ENCODE measurements at places on chromosomes 1 and 21. TPM values are rescaled to one million over a fixed set of nuclear protein-coding genes. Genes with fewer than 3 reads are reported as not detected.

GRCh38 chr1:201887116-201887866 is 1.4 kb upstream of the SHISA4 start:
- DNase-seq, result no peak

DNA sequence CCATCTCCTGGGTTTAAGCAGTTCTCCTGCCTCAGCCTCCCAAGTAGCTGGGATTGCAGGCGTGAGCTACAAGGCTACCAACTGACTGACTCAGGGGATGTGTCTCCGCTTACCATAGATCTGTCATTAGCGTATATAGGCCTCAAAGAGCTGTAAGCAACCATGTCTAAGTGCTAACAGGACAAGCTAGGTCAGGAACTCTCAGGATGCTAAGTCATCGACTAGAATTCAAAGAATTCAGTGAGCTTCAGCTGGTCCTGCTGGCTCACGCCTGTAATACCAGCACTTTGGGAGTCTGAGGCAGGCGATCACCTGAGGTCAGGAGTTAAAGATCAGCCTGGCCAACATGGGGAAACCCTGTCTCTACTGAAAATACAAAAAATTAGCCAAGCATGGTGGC is 29.5 kb downstream of the CAPN2 start:
- DNase-seq, result no peak

DNA sequence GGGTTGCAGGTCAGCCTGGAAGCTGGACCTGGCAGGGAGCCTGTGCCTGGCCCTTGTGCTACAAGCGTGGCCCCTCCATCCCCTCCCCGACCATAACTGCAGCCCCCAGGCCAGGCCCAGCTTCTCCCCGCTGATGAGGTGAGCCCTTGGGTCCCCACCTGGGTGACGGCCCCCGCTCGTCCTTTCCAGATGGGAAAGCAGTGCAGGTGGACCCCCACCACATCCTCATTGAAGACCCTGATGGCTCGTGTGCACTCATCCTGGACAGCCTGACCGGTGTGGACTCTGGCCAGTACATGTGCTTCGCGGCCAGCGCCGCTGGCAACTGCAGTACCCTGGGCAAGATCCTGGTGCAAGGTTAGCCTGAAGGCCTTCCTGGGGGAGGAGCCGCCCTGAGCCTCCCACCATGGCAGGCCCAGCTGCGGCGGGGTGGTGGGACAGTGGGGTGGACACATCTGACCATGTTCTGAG is 56.9 kb downstream of the TRIM11 start:
- DNase-seq, result no peak

GRCh38 chr1:2003541-2004131 is at the start of gene CFAP74:
CFAP74 (minus strand) TSS chr1:2003786; CDS start chr1:1990956, 12,830 bp downstream.
- peak; percentile 83 for DNase-seq

GRCh38 chr1:230674581-230674980 is 32.3 kb downstream of the COG2 start:
- no peak for DNase-seq

GRCh38 chr21:46098303-46099141 is 610 bp downstream of the COL6A2 start:
- no peak for DNase-seq

DNA sequence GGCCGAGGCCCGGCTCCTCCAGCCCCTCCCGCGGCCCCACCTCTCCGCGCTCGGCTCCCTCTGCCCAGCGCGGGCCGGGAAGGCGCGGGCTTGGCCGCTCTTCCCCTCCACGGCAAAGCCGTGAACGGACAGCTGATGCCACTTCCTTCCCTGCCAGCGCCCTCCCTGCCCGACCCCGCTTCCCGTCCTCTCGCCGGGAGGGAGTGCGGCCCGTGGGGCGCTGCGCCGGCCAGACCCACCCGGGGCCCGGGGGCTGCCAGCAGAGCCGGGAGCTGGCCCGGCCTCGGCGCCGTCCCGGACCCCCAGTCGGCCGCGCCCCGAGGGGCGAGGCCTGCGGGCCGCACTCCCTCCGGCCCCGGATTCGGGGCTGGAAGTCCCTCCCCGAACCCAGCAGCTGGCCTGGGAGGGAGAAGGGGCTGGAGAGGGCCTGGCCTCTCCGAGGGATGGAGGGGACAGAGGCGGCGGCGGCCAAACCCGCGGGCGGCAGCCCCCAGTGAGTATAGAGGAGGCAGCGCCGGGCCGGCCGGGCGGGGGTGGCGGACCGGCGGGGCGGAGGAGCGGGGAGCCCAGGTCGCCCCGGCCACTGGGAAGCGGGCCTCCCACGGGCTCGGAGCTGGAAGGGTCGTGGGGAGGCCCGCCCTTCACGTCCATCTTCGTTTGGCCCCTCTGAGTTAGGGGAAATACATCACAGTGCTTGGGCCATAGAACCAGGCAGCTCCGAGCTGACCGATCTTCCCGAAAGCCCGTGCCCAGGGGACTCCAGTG is at the start of gene KIAA1614:
KIAA1614 (plus strand) TSS at position 97 of the 765 bp plus-strand sequence; CDS start at position 444, 347 bp downstream.
- peak; percentile 64 for DNase-seq

- DNase-seq, result no peak
These were observed 6.8 kb upstream of the PLCH2 start for GRCh38 chr1:2469103-2469940.

DNA sequence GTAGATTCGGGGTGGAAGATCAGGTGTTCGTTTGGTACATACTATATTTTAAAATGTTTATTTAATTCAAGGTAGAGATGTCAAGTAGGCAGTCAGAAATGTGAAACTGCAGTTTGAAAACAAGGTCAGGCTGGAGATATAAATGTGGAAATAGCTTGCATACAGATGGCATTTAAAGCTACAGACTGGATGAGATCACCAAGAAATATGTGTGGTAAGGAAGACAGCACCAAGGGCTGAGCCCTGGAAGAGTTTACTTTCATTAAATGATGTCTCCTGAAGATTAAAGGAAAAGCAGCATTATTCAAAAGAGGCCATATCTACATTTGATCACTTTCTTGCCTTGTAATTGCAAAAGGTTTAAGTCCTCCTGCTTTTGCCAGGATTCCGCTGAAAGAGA is 271.3 kb downstream of the PTBP2 start:
- no peak for DNase-seq

GRCh38 chr1:11204396-11205190 is 15.4 kb downstream of the ANGPTL7 start:
- no peak for DNase-seq

- DNase-seq, result no peak
These were observed 33.1 kb downstream of the CAPZB start for GRCh38 chr1:19452221-19452663.

GRCh38 chr1:34060901-34061415 is 104.1 kb downstream of the CSMD2 start:
- DNase-seq, result peak; percentile 19

DNA sequence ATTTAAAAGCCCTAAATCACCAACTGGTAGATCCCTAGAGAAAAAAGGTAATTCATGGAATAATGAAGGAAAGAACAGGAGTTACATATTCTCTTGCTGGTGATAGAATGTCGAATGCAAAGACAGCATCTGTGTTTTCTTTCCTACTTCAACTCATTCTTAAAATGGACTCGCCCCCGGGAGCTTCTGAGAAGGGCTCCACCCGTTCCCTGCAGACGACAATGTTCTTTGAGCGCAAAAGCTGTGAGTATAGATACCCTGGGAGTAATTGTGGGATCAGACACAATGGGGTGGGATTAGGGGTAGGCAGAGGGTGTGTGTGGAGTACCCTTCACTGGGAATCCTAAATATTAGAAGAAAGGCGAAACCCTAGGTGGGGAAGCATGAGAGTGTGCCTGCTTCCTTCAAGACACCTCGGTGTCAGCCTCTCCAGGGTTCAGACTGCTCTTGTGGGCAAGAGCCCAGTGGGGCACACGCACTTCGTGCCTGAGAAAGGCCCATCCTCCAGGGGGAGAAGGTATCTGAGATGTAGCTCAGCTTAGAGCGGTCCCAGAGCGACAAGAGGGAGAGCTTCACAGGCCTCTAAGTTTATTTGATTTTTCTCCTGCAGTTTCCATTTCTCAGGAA is 123.3 kb upstream of the DPYD start:
- no peak for DNase-seq

GRCh38 chr1:75870951-75871350 is 61.3 kb downstream of the ASB17 start:
- no peak for DNase-seq

DNA sequence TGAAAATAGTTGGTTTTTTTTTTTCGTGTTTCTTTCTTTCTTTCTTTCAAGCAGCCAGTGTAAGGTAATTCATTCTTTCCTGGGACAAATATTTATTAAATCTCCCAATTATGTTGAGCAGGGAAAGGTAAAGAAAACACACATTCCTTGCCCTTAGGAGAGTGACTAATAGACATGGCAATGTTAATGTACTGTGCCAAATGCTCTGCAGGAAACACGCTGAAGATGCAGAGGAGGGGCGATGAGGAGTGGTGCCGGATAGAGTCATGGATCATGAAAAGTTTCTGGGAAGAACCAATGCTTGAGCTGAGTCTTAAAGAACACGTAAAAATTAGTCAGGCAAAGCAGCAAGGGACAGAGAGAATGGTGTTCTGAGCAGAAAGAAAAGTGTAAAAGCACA is 199.2 kb downstream of the DNM3 start:
- no peak for DNase-seq

DNA sequence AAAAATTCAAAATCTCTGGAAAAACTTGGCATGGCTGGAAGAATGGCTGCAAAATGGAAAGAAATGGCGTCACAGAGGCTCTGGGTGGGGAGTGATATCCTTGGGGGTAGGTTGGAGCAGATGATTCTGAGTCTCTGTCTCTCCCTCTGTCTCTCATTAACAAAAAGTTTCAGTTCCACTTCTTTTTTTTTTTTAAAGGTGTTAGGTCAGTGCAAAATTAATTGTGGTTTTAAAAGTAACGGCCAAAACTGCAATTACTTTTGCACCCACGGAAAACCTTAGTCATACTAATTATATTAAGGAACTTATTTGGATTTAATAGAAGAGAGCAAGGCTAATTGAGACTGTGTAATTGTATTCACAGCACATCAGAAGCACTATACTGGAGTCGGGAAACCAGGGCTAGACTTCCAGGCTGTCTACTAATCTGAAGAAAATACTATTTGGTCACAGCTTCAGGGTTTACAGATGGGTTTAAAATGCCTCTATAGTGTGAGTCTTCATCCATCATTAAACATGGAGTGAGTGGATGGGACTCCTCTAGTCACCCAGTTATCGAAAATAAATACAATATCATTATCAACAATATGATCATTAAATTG is 289.1 kb upstream of the PLD5 start:
- DNase-seq, result no peak

GRCh38 chr1:63362578-63362977 is 4.8 kb upstream of the ALG6 start:
- no peak for DNase-seq

DNA sequence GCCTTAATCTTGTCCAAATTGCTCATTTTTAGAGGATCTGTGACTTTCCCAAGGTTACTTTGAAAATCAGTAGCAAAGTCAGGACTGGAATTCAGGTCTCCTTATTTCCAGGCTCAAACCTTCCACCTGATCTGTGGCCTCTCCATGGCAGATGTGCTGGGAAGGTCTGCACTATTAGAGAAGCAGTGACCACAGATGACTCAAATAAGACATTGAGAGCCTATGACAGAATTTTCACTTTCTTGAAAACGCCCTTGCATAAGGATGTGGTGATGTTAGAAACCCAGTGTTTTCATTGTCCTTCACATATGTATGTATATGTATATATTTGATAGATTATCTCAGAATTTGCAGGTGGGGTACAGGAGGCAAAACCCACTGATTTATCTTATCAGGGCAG is 45.3 kb downstream of the TTC39A start:
- DNase-seq, result no peak

DNA sequence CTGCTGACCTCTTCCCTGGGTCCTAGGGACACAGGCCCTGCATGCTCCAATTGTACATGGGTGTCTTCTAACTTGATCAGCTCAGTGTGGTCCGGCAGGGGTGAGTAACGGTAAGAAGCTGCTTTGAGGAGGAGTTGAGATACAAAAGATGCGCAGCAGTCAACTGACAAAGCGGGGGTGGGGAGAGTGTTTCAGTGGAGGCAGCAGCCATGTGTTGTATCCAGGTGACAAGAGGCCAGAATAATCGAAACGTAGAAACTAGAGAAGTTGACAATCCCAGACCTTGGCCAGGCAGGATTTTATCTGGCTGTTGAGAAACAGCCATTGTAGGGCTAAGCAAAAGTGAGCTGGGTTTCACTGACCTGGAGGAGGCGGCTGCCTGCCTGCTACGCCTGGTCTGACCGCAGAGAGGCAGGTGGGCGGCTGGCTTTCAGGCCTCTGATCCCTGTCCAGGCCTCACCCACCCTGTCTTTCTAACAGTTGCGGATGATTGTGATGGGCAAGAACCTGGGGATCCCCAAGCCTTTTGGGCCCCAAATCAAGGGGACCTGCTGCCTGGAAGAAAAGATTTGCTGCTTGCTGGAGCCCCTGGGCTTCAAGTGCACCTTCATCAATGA is 28.8 kb downstream of the PADI6 start:
- DNase-seq, result no peak

DNA sequence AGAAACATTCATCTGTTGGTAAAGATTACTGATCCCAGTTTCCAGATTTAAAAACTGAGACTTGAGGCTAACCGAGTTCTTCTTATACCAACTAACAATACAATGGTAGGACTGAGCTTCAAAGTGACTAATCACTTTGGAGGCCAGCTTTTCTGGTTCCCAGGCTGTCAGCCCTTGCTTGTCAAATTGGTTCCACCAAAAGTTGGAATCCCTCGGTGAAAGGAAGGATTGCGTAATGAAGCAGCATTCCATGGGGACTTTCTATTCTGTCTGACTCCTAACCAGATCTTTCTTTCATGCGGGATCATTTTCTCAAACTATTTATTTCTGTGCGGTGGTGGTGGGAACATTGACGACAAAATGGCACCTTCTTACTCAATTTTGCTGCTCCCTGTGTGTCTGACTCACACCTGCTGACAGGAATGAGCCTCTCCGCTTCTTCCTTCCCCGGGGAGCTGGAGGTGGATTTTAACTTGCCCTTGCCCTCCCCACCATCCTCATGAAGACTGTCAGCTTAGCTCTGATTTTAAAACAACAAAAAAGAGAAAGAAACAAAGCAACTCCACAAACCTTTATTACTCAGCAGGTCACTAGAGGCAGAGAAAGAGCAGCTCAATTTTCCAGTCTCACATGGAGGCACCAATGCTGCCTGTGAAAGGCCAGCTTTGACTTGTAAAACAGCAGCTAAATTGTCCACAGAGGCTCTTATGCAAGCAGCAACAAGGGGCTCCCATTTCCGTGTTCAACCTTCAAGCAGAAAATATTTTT is 32.9 kb upstream of the RASAL2 start:
- DNase-seq, result no peak

- no peak for DNase-seq
These were observed 112.4 kb upstream of the ATP1A1 start for GRCh38 chr1:116260621-116261020.

- DNase-seq, result no peak
These were observed 33.1 kb upstream of the ZNF644 start for GRCh38 chr1:91054780-91055481.

Gene S100A8
- 7.3 TPM for total RNA-seq

Gene HYI
- total RNA-seq, result 27.3 TPM

Gene ZNF697
- 31.4 TPM for total RNA-seq

Gene SPATA45
- total RNA-seq, result 2.0 TPM

Gene TPR
- 82.7 TPM for total RNA-seq

Gene CGN
- total RNA-seq, result 2.0 TPM

Gene RXFP4
- not detected for total RNA-seq
